ENCODE measurements at places on chromosomes 1 and 21. TPM values are rescaled to one million over a fixed set of nuclear protein-coding genes. Genes with fewer than 3 reads are reported as not detected.

DNA sequence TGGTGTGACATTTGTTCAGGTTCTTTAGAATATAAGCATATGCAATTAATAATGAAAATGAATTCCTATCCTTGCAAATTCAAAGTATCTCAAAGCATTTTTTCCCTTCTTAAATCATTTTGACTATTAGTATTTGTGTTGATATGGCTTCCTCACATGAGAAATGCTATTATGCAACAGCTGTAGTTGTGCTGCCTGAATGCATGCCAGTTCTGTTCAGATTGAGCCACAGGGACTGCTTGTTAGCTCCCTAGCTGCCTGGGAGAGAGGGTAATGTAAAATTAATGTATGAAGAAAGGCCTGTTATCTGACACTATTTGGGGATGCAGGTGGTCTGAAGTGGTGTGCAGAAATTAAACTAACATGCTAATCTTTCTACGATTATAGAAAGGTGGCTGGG is 45.5 kb downstream of the CACHD1 start:
- H3K4me3 ChIP-seq = no peak overlapping the region
- no peaks in the 10 kb centered on the region for H3K4me1 ChIP-seq
- H3K36me3 ChIP-seq = no peaks in the 10 kb centered on the region
- H3K27me3 ChIP-seq = no peaks in the 10 kb centered on the region
- peak overlapping the region; percentile 81 for H3K27ac ChIP-seq
- peak; percentile 64 for DNase-seq

DNA sequence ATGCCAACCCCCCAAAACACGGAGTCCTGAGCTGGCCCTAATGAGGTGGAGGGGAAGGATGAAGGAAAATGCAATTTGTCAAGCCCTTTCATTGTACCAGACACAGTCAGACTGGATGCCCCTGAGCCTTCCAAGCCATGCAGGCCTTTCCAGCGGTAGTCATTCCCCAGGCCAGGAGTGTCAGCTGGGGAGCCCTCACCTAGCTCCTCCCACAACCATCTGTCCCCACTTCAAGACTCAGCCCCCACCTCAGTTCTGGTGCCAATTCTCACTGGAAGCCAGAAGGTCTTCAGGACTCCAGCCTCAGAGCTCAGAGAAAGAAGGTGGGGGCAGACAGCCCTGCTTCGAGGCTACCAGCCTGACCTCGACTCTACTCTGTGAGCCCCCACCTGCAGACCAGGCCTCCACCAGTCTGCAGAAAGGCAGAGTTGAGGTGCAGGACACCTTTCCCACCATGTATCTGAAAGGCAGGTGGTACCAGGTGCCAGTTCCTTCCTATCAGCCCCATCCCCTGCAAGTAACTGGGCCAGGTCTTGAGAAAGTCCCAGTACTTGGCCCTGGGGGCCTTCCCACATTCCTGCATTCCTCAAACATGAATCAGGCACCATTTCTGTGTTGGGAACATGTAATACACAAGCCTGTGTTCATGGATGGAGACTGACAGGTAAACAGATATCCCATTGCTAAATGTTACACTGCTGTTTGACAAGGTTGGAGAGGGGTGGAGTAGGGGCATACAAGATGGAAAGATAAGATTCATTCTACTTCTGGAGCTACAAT is 180.6 kb upstream of the EDN2 start:
- no peaks in the 10 kb centered on the region for H3K27me3 ChIP-seq
- H3K4me1 ChIP-seq = peaks cover 9% of the 10 kb centered on the region
- no peak overlapping the region for H3K4me3 ChIP-seq
- peak overlapping the region; percentile 98 for H3K27ac ChIP-seq

Gene SLC44A5
- 0.16 TPM for total RNA-seq

Gene SLC1A7
- not detected for total RNA-seq

Gene CYYR1
- total RNA-seq = 10.6 TPM

DNA sequence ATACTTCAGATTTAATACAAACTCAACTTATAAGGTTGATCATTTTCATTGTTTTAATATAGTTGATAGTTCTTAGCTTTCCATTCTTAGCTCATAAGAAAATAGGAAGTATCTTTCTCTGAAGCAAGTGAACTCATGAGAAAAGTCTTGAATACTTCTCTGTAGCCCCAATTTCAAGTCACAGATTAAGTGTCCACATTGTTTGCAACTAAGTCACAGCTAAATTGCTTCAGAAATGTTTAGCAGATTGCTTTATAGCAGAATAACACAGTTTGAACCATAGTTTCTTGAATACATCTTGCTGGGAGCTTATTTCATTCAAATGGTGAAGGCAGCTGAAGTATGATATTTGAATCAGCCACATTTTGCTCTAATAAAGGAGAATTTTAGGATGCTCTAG is 10.6 kb upstream of the PKN2 start:
- no peak overlapping the region for H3K27ac ChIP-seq
- no peaks in the 10 kb centered on the region for H3K4me1 ChIP-seq
- no peaks in the 10 kb centered on the region for H3K27me3 ChIP-seq
- no peaks in the 10 kb centered on the region for H3K36me3 ChIP-seq

GRCh38 chr1:220226752-220227151 is 45.5 kb downstream of the RAB3GAP2 start:
- no peak for DNase-seq
- H3K27me3 ChIP-seq = no peaks in the 10 kb centered on the region
- no peaks in the 10 kb centered on the region for H3K36me3 ChIP-seq
- no peak overlapping the region for H3K4me3 ChIP-seq
- H3K27ac ChIP-seq = no peak overlapping the region

DNA sequence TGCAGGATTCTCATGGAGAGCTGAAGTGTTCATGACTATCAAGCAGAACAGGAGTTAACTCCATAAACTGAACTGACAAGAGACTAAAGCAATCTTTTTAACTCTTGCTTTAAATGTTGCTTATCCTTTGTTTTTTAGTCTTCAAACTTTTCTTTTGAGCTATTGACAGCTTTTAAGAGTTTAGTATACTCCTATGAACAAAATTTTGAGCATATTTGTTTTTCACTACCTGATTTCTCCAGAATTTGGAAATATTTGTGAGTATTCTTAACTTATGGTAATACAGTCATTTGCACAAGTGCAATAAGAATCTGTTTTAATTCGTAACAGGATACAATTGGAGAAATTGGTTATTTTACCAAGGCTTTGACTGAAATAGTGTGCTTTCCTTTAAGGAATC is 7.2 kb downstream of the DNAI4 start:
- no peak overlapping the region for H3K27ac ChIP-seq
- no peak for DNase-seq
- no peaks in the 10 kb centered on the region for H3K36me3 ChIP-seq
- no peaks in the 10 kb centered on the region for H3K4me1 ChIP-seq
- H3K4me3 ChIP-seq = no peak overlapping the region

Gene ZNF670
- total RNA-seq = 8.0 TPM
